ENCODE measurements at places on chromosomes 4 and X.

GRCh38 chrX:153411988-153412574, 809 bp downstream of the ZFP92 start:
- no peak for DNase-seq

- no peak for DNase-seq
Measured at GRCh38 chr4:39730072-39730471, 32.1 kb downstream of the UBE2K start.

- DNase-seq: no peak
Measured at GRCh38 chrX:84715315-84715714, 213.1 kb upstream of the HDX start.

GRCh38 chr4:5845035-5845905, 47.6 kb downstream of the CRMP1 start:
- no peak for DNase-seq

DNA sequence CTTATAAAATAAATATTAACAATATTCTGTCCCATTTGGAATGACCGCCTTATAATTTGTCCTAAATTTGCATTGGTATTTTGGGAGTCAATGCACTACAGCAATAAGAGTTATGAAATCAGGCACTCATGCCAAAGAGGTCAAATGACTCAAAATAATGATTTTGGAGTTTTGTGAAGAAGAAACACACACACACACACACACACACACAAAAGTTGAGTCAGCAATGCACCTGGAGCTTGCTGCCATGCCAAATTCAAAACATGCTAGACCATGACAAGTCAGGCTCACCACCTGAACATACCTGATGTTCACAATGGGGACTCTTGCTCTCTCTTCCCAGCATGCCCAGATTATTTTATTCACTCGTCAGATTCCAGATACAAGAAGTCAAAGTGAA, 56.7 kb downstream of the PROM1 start:
- no peak for DNase-seq

GRCh38 chr4:139275281-139275735, 4.7 kb downstream of the MGARP start:
- DNase-seq: no peak

GRCh38 chr4:3747581-3747904, 18.6 kb upstream of the ADRA2C start:
- no peak for DNase-seq

GRCh38 chr4:78754872-78755271, 21.3 kb upstream of the BMP2K start:
- no peak for DNase-seq

DNA sequence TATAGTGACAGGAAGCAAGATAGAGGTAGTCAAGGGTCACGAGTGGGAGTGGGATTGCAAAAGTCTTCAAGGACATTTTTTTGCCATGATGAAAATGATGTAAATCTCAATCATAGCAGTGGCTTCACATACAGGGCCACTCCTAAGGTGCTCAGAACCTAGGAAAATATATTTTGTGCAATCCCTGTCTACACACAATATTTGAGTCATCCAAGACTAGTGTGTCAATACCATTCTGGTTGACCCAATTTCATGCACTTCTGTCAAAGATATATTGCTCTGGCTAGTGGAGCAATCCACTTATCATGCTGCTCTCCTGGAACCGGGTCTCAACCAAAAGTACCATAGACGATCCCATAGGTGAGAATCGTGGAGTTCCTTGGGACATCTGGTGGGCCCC, 24.2 kb upstream of the XPNPEP2 start:
- no peak for DNase-seq

DNA sequence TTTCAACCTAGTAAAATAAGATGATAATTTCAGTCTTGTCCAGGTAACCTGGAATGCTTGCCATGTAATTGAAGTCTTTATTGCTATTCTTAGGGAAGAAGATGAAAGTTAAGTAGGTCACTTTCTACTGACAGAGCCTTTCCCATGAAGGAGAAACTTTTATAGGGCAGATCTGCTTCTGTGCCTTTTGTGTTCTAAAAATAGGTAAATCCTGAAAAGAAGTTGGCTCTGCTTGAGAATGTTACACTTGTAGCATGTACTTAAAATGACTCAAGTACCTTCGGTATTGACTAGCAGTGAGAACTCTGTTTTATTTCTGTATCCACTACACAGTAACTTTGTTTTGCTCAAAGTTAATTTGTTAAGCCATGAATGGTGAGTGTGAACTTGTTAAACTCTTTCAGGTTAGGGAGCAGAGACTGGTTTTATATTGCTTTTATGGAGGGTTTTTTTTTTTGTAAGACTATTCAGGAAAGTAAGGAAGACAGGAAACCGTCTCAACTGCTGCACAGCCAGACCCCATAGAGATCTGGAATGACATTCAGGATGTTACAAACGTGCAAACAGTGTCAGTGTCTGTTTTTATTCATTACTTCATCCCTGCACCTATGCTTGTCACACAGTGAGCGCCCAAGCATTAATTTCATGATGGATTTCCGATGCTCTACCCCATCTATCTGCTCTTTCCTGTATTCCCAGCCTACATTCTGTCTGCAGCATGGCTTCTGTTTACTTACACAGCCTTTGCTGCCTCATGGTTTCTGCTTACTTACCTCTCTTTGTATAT, 53.0 kb downstream of the SEPTIN11 start:
- no peak for DNase-seq

DNA sequence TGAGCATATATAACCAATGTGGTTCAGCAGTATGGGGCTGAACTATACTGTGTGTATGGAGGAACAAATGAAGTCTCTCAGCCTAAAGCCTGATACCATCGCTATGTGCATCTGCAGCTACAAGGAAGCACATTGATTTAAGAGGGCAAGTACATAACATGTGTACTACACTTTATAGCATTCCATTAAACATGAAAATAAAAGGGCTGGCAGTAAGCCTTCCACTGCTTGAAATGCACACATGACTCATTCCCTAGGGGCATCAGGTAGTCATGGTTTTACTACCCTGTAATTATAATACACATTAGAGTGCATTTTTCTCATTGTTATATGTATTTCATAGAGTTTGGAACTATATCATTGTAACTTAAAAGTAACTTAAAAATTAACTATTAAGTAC, 51.2 kb downstream of the SMARCA1 start:
- no peak for DNase-seq

DNA sequence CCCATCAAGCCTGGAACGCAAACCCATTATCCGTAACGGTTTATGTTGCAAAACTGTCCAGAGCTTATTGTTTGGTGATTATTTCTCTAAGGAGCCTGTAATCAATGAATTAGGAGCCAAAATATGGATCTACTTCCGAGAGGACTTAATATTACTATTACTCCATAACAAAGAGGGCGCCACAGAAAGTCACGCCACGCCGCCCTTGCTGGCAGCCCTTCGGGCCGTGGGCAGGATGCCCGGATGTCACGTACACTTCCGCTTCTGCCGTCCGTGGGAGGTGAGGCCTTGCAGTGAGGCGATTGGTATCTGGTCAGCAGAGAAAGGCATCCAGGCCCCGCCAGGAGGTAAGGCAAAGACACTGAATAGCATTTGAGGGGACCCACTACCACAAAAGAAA, at the start of gene MAGEB10:
Gene MAGEB10, plus strand, starts transcription at position 301 of the 400 bp plus-strand sequence. CDS start 13,317 bp downstream, outside the sequence.
- no peak for DNase-seq

DNA sequence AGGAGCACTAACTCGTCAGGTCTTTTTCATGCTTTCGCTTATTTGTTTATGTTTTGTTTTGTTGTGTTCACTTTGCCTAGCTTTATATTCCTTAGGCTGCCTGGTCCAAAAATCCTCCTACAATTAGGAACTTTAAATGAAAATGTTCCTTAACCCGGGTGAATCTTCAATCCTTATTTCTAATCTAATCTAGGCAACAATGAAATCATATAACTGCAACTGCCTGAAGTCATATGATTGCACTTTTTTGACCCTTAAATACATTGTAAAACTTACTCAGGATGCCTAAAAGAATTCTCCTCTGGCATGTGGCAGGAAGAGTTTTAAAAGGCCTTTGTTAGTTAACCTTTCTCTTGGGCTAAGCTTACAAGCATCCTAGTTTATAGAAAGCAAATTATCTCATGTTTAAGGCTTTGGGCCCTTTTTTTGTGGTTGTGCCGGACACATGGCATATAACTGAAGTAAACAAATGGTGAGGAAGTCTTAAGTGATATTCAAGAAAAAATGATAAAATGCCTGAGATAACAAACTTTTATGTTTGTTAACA, 279.4 kb downstream of the FAT4 start:
- DNase-seq: no peak

- no peak for DNase-seq
Measured at GRCh38 chr4:25852103-25852502, 10.7 kb downstream of the SEL1L3 start.

DNA sequence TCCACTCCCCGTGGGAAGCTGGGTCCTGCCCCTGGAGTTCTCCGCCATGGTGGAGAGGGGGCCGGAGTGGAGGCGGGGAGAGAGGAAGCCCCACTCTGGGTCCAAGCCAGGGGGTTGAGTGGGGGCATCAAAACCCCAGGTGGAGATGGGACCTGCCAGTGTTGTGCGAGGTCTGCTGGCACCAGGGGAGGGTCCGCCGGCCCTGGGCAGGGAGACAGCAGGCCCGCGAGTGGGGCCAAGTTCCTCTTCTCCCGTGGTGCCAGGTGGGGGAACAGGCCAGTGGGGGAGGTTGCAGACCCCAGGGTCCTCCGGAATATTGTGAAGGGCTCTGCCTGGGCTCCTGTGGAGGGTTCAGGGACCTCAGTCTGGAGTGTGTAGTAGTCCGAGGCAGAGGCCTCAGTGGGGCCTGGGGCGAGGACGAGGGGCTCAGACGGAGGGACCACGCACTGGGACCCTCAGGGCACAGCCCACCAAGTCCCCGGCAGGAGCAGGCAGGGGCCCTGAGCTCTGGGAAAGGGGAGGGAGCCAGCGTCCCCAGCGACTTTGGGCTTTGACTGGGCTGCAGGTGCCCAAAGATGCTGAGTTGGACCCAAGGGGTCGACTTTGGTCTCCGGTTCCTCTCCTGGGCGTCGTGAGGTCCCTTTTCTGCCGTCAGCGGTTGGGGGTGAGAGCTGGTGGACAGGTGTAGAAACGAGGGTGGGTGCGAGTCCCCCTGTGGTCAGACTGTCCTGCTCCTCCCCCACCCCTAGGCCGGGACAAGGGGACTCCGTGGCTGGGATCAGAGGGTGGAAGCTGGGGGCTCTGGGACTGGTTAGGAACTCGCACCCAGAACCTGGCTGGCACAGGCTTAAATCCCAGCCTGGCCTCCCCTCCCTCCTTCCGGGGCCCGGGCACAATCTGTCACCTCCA, 43.8 kb upstream of the NKX1-1 start:
- no peak for DNase-seq

DNA sequence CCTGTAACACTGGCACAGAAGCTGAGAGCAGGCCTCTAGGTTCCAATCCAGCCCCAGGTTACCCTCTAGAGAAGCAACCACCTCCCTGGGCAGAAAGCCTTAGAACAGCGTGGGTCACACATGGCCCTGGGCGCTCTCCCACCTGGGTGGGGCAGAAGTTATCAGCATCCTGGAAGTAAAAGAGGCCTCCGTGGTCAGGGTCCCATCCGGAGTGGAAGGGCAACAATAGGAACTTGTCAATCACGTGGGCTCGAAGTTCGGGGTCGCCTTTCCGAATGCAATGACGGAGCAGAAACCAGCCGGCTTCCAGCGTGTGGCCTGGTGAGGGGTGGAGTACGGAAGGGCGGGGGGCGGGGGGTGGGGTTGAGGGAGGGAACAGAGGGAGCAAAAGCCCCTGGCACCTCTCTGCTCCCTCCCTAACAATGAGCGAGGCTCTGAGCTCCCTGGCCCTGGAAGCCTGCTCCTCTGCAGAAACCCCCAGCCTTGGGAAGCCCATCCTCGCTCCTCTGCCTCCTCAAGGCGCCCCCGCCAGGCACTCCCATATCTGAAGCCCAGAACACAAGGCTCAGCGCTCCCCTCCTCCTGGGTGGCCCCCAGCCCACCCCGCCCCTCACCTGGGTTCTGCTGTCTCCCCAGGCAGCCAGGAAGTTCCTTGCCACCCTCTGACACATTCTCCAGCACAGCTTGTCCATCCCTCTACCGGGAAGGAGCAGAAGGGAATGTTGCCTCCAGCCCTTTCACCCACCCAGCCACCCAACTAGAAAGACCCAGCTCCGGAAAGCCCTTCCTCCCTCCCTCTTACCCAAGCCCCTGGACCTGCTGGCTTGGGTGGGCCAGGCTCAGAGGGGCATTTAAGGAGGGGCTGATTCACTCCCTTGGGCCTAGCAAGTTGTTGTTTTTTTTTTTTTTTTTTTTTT, 2.8 kb downstream of the RENBP start:
- peak; percentile 95 for DNase-seq

GRCh38 chr4:140054861-140055260, 99.1 kb downstream of the MAML3 start:
- DNase-seq: no peak

DNA sequence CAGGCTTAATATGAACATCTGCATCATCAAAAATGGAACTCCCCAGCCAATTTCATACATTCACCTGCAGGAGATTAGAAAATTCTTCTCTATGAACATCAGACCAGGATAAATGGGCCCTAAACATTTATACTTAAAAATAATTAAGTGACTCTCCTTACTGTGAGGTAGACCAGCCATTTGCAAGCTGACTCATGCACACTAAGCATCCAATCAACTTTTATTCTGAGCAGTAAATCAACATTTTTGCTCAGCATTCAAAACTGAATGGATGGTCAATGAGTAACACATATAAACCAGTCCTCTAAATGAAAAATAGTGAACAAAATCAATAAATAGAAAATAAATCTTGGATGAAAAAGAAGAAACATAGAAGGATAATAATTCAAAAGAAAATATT, 19.9 kb upstream of the PCDH10 start:
- no peak for DNase-seq

DNA sequence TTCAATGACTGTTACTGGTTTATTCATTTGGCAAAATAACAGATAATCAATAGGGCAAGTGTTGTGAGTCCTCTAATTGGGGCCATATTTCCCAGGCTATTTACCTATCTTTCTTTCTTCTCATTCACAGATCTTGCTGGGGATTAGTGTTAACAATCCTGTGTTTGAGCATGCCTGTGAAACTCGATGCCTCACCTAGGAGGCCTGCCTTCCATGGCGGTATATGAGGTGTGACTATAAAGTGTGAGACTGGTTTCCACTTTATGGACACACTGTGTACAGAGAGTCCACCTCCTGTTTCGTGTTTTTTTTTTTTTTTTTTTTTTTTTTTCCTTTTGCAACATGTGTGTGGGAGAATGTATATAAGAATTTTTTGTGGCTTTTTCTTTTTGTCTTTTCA, 199.3 kb downstream of the BMPR1B start:
- no peak for DNase-seq
